ENCODE measurements at places on chromosomes 5 and 9. TPM values are rescaled to one million over a fixed set of nuclear protein-coding genes. Genes with fewer than 3 reads are reported as not detected.

PCDHGA10 gene
- 5.1 TPM for total RNA-seq

DNA sequence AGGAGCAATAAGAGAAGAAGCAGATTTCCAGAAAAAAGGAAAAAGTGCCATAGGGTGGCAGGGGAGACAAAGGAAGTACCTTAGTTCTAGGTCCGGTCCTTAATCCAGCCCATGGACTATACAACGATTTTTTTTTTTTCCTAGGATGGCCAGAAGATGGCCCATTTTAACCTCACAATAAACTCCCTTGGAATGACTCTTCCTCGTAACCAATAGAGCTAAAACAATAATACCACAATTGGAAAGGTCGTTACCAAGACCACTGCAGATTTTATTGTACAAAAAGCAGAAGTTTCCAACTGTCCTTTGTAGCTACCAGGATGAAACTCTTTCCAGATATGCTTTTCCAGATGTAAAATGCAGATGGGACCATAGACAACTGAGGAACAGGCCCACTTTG, 34.4 kb upstream of the SSBP2 start:
- H3K36me3 ChIP-seq, result no peaks in the 10 kb centered on the region
- H3K4me1 ChIP-seq, result peaks cover 10% of the 10 kb centered on the region
- no peak for DNase-seq
- H3K4me3 ChIP-seq, result no peak overlapping the region
- no peak overlapping the region for H3K27ac ChIP-seq

AFAP1L1 gene
- 14.8 TPM for total RNA-seq

DNA sequence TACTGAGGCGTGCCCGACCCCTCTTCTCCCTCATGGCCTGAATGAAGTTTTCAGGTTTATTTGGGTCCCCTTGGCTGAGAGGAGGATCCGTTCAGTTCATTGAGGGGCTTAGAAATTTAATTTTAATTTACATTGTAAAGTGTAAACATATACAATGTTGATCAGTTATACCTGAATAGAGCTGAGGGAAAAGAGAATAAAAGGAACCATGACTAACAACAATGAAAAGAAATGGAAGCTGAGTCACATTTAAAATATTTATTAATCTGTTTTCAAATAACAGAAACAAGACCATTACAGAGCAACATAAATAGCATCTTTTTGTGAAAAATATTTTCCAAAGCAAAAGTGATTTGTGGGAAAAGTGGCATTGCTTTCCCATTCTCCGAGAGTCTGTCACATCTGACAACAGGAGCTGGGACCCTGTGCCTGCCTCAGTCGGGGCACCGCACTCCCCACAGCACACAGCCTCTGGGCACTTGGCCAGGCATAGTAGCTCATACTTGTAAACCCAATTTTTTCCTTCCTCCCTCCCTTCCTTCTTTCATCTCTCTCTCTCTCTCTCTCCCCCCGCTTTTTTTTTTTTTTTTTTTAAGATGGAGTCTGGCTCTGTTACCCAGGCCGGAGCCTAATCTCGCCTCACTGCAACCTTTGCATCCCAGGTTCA, 28.7 kb downstream of the PROP1 start:
- DNase-seq, result no peak
- H3K36me3 ChIP-seq, result no peaks in the 10 kb centered on the region
- no peaks in the 10 kb centered on the region for H3K27me3 ChIP-seq

DNA sequence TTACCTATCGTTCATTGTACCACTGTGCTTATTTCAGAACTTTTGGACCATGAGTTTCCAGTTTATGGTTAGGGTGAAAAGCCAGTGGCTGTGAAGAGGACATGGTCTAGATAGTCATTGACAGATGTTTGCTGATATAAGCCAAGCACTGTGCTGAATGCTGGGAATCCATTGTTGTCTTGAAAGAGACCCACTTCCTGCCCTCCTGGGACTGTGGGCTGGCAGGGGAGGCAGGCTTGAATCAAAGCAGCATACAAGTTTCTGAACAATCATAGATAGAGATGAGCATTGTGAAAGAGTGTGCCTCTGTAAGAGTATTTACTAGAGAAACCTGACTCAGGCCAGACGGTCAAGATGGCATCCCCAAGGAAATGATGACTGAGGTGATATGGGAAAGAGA, 73.4 kb downstream of the NMUR2 start:
- no peaks in the 10 kb centered on the region for H3K36me3 ChIP-seq
- no peaks in the 10 kb centered on the region for H3K27me3 ChIP-seq
- DNase-seq, result no peak

SGCD gene
- 2.7 TPM for total RNA-seq

- H3K27ac ChIP-seq, result peak overlapping the region; percentile 3
- peak overlapping the region; percentile 52 for H3K4me3 ChIP-seq
- no peaks in the 10 kb centered on the region for H3K27me3 ChIP-seq
- peaks cover under 1% of the 10 kb centered on the region for H3K4me1 ChIP-seq
- peak; percentile 60 for DNase-seq
These were observed 866 bp upstream of the SEMA6A start for GRCh38 chr5:116575326-116576052.

DNA sequence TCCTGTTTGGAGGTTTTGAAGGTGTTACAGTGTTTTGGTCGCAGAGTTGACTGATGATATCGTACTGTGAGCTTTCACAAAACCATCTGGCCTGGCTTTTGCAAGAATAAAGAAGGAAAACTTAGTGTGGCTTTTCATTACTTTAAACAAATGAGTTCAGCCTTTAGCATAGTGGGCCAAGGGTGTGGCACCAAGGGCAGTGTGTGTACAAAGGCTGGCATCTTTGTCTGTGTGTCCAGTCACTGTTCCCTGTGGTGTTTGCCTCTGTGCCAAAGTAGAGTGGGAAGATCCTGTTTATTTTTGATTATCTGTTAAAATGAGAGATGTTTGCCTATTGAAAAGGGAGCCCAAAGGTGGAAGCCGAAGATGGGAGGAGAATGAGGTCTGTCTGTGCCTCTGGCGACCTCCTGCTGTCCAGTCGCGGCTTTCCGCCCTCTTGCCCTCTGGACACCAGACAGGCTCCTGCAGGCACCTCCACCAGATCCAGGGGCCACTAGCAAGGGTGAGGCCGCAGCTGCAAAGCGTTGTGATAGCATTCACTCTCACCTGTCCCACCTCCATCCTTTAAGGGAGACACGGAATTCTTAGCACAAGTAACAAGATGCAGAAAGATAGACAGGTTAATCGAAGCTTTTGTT, 113.7 kb downstream of the TRIO start:
- no peak for DNase-seq
- H3K27me3 ChIP-seq, result no peaks in the 10 kb centered on the region
- no peaks in the 10 kb centered on the region for H3K36me3 ChIP-seq
- H3K4me1 ChIP-seq, result peaks cover 9% of the 10 kb centered on the region

- no peaks in the 10 kb centered on the region for H3K27me3 ChIP-seq
- peak; percentile 22 for DNase-seq
- no peak overlapping the region for H3K27ac ChIP-seq
- H3K36me3 ChIP-seq, result no peaks in the 10 kb centered on the region
- H3K4me1 ChIP-seq, result no peaks in the 10 kb centered on the region
These were observed 229.8 kb upstream of the IL12B start for GRCh38 chr5:159560088-159560487.

DNA sequence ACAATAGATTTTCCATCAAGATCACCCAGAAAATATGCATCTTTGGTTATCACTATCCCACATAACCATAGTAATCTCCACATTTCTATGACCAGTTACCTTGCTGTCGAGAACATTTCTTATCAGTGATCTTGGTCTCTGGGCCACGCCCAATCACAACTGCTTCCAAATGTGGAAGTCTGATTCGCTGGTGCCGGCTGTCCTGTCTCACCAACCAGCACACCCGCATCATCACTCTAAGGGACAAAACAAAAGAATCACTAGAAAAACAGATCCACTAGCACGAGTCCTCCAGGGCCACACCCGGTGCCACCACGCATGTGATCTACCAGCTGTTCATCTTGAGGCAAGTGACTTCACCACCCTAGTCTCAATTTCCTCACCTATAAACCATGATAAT, 11.8 kb downstream of the APTX start:
- H3K27ac ChIP-seq, result no peak overlapping the region
- no peaks in the 10 kb centered on the region for H3K4me1 ChIP-seq
- H3K4me3 ChIP-seq, result no peak overlapping the region

CAPSL gene
- 1.9 TPM for total RNA-seq

PCDHB10 gene
- 2.3 TPM for total RNA-seq

GRCh38 chr5:86864051-86864450, 246.3 kb downstream of the COX7C start:
- no peaks in the 10 kb centered on the region for H3K36me3 ChIP-seq
- H3K4me1 ChIP-seq, result no peaks in the 10 kb centered on the region
- no peak for DNase-seq

DNA sequence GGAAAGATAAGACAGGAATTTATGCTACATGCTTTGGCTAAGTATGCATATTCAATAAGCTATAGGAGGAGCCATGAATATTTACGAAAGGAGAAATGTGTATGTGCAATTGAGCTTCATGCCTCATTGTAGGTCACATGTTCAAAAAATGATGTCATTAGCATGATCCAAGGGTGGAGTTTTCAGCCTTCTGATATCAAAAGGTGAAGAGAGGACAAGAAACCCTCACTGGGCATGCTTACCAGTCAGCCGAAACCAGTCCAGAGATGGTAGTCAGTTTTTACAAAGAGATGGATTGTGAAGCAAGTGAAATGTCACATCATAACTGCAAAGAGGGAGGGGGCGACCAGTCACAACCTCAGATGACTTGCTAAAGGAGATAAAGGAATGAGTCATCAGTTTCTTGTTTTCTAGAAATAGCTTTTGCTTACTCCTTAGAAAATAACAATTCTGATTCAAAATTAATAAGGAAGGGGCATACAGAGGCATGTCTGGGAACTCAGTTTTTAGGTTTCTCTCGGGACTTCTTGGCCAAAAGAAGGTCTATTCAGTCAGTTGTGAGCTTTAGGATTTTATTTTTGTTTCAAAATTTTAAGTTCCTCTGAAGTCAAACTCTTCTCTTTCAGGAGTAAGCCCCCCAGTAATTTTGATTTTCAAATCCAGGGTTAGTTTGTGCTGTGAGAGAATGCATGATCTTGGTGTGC, 1067.8 kb upstream of the EDIL3 start:
- H3K4me3 ChIP-seq, result no peak overlapping the region
- no peak for DNase-seq
- H3K4me1 ChIP-seq, result no peaks in the 10 kb centered on the region
- no peaks in the 10 kb centered on the region for H3K36me3 ChIP-seq
- H3K27me3 ChIP-seq, result no peaks in the 10 kb centered on the region

GRCh38 chr5:160852049-160852448, at the start of gene ATP10B:
Gene ATP10B, minus strand, starts transcription at chr5:160852211. Its CDS starts 164,137 bp downstream, at chr5:160688074.
- no peaks in the 10 kb centered on the region for H3K36me3 ChIP-seq
- H3K4me1 ChIP-seq, result no peaks in the 10 kb centered on the region
- no peak for DNase-seq
- no peak within 1 kb of the TSS for H3K4me3 ChIP-seq
- no peaks in the 10 kb centered on the region for H3K27me3 ChIP-seq

DNA sequence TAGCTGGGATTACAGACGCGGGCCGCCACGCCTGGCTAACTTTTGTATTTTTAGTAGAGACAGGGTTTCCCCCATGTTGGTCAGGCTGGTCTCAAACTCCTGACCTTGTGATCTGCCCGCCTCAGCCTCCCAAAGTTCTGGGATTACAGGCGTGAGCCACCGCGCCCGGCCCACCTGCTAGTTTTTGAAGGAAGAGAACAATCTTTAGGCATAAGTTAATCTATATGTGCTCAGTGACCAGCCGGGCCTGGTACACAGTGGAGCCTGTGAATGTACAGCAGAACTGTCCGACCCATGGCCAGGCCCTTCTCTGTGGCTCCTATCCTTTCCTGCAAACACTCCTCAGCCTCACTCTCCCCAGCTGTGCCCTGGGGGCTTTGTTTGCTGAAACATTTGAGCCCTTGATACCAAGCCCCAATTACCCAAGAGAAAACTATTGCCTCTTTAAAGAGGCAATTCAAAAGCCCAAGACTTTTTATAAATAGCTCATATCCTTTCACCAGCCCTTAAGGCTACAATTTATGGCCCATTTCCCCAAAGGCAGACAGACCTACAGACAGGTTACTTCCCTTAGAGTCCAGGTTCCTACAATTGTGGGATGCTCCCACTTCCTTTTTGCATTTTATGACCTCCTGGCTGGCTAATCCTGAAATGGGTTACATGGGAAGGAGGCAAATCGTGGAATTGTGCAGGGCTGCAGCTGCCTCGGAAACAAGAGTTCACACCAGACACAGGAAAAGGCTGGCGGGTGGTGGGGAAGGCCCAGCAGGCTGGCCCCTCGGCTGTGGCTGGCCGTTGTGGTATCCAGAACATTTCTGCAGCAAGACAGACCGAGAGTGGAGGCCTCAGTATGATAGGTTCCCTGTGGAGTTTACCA, 37.5 kb downstream of the SPRY4 start:
- H3K27ac ChIP-seq, result peak overlapping the region; percentile 51
- peaks cover 20% of the 10 kb centered on the region for H3K4me1 ChIP-seq
- H3K4me3 ChIP-seq, result no peak overlapping the region
- DNase-seq, result no peak
- no peaks in the 10 kb centered on the region for H3K27me3 ChIP-seq
- no peaks in the 10 kb centered on the region for H3K36me3 ChIP-seq

DNA sequence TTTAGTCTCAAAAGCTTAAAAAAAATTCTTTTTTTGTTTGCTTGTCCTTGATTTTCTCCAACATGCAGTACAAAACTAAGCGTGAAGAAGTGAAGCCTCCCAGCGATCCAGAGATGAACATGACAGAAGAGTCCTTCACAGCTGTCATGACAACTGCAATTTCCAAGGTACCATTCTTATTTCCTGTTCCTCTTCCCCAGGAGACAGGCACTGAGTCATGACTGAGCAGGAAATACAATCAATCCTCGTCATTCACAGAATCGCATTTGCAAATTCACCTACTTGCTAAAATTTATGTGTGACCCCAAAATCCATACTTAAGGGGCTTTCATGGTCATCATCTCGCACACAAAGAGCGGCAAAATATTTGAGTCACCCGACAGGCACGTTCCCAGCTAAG, 77.3 kb downstream of the SLC1A1 start:
- H3K27me3 ChIP-seq, result no peaks in the 10 kb centered on the region
- peaks cover 18% of the 10 kb centered on the region for H3K36me3 ChIP-seq
- no peak overlapping the region for H3K27ac ChIP-seq
- no peaks in the 10 kb centered on the region for H3K4me1 ChIP-seq
- H3K4me3 ChIP-seq, result no peak overlapping the region

DNA sequence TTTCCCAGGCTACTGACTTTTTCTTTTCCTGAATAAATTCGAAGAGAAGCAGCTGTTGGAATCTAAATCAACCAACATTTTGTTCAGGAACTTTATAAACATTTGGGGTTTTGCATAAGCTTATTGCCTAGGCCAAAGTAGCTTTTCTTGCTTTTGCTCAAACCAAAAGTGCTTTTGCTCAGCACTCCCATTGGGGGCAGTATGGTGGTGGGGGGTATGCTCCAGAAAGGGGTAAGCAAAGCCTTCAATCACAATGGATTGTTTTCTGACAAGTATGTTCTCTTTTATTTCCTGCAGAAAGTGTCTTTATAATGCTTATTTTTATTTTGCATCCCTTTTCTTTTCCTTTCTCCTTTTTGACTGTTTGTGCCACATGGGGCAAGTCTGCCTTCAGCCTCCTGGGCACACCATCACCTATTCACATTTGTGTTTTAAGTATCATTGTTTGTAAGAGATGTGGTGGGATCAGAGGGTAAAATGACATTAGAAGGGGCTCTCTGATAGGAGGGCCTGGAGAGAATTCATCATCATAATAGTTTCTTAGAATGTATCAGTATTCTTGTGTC, 86.0 kb downstream of the PRDM6 start:
- H3K27me3 ChIP-seq, result no peaks in the 10 kb centered on the region
- DNase-seq, result no peak
- H3K4me3 ChIP-seq, result no peak overlapping the region
- H3K27ac ChIP-seq, result no peak overlapping the region

- H3K4me3 ChIP-seq, result no peak overlapping the region
- H3K36me3 ChIP-seq, result no peaks in the 10 kb centered on the region
- no peak overlapping the region for H3K27ac ChIP-seq
- no peaks in the 10 kb centered on the region for H3K27me3 ChIP-seq
- no peak for DNase-seq
- no peaks in the 10 kb centered on the region for H3K4me1 ChIP-seq
These were observed 394.6 kb upstream of the ARRDC3 start for GRCh38 chr5:91777671-91778070.
